Stimulated activated CD8-positive, alpha-beta memory T cell treated with anti-CD3 and anti-CD28 coated beads, Interleukin-2, amount 100 ng/mL, for 1 hour (primary cell): ENCODE measurements at places on chromosomes 12 and 14.

GRCh38 chr12:117026343-117026742 is 72.9 kb downstream of the TESC start:
- no peak for DNase-seq

GRCh38 chr14:60589442-60589841 is 59.8 kb downstream of the SIX1 start:
- DNase-seq = no peak

GRCh38 chr12:14394317-14395073 is 29.0 kb downstream of the ATF7IP start:
- no peak for DNase-seq

DNA sequence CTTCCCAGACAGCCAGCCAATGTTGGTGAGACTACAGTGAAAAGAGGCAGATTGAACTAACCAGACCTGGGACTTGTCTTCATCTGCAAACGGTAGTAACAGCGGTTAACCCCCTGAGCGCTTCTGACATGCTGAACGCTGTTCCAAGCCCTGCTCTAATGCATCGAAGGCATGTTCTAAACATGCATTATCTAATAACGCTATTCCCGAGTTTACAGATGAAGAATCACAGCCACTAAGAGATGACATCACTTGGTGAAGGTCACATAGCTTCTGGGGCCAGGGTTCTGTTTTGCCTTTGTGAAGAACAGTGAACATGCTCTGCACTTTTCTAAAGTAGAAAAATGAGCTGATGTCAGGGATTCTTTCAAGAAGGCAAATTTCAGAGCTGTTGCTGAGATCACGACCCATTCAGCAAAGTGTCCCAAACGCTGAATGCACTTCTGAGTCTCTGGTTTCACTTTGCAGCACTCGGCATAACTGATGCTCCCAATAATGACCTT is 56.0 kb downstream of the FOS start:
- DNase-seq = no peak

DNA sequence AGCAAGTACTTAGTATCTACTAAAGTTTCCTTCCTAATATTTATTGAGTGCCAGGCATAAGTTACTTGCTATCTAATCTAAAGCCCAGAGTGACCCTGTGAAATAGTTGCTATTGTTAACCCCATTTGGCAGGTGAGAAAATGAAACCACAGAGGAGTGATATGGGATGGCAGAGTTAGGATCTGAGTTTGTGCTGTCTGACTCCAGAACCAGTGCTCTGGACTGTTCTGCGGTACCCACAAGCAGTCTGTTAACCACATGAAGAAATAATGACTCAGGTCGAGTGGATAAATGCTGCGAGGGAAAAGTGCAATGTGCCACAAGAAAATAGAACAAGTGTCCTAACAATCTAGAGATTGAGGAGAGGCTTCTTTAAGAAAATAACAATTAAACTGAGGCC is 60.7 kb upstream of the GZMB start:
- DNase-seq = no peak

GRCh38 chr14:94143239-94143638 is 13.8 kb upstream of the IFI27L2 start:
- no peak for DNase-seq

GRCh38 chr12:56914724-56915123 is 19.5 kb downstream of the SDR9C7 start:
- no peak for DNase-seq

DNA sequence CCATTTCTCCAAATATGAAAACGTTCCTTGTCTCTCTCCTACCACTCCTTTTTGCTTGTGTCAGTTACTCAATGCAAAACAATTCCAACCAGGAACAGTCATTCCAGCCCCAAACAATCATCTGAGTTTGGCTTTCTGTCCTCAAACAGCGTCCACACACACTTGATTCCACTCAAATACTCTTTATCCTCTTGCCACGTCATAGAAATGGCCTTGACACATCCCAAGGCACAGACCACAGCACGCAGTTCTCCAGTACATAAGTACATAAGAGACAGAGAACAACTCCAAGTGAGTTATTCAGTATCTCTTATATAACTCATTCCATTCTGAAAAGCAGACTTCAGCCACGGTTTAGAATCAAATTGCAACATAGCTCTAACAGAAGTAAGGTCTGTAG is 299.2 kb downstream of the RPS29 start:
- DNase-seq = no peak

- DNase-seq = no peak
These were observed 84.7 kb downstream of the GPATCH2L start for GRCh38 chr14:76236172-76237130.
